ENCODE measurements at places on chromosomes 4 and X.

- no peak for DNase-seq
Measured at GRCh38 chr4:99200138-99200537, 18.9 kb downstream of the ADH6 start.

GRCh38 chrX:148979786-148980185 is 479.4 kb downstream of the AFF2 start:
- no peak for DNase-seq

GRCh38 chr4:39706334-39706733 is 8.4 kb downstream of the UBE2K start:
- DNase-seq, result no peak

DNA sequence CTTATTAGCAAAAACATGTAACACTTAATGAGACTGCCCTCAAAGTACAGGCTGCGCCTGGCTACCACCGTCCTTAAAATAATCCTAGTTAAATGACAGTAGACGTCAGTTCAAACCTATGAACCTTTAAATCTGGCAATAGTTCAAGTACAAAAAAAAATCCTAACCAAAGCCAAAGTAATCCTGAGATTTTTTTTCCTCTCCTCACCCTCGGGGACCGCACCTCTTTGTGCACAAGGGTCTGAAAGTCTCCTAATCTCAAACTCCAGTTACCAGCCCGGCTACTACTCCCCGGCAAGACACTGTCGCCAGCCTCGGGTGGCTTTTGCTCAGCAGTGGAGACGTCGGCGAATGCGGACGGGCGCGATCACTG is 439 bp downstream of the SEC31A start:
- no peak for DNase-seq

GRCh38 chr4:2387218-2387617 is 31.2 kb downstream of the ZFYVE28 start:
- DNase-seq, result no peak

DNA sequence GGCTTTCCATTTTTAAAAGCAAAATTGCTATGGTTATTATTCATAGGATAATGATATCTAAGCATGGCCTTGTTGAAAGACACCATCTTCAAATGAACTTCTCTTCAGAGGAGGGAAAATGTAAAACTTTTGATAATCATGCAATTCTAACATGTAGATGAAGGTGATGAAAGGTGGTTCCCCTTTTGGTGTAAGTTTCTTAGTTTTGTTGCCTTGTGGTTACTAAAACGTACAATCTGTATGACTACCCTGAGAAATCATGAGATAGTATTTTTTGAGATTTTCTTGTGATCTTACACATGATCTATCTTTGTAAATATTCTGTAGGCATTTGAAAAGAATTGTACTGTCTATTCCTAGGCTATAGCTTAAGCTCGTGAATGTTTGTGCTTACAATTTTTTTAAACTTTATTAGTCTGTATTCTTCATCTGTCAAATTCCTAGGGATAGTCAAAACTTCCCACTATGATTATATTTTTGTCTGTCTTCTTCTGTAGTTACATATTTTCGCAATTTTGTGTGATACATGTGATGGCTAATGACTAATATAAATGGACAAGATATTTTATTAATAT is 47.5 kb downstream of the PTPN13 start:
- no peak for DNase-seq

- no peak for DNase-seq
Measured at GRCh38 chrX:13270360-13270759, 49.5 kb downstream of the ATXN3L start.

DNA sequence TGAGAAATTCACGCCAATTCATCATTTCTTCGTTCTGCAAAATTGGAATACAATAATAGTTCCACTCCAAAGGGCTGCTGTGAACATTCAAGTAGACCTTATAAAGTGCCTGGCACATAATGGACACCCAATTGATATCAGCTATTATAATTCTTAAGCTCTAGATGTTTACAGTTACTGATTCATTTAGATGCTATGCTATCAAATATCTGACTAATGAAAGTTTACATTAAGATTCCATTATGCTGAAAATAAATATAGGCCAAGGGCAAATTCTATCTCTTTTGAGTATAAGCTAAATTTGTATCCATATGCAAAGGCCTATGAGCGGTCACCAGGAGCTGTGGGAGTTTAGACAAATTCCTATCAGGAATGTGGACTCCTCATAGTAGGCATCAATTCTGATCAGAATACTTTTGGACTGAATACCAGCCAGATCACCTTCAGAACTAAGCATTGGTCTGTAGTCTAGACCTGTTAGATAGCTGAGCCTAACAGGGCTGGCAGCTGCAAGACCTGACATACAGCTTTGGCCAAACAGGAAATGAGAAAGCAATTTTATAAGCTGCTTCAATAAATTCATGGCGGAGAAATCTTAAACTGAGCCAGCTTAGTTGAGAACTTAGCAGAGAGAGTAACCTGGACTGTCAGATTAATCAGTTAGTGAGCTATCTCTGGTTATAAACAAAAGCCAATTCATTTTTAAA is 384.3 kb upstream of the ACTRT1 start:
- DNase-seq, result no peak

DNA sequence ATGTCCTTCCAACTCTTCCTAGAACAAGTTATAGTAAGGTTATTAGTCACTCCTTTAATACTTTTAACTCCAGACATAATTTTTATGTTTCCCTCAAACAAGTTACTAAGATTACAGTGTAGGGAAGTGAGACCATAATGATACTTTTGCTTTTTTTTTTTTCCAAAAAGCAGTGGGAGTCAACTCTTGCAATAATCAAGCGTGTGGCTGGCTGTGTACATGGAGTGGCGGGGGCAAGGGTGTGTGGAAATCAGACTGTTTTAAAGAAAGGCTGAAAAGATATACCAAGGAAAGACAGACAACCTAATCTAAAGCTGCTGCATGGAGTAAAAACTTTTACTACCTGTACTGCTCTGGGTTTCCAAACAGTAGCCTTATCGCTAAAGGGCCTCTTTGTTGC is 4.1 kb downstream of the NOA1 start:
- no peak for DNase-seq

DNA sequence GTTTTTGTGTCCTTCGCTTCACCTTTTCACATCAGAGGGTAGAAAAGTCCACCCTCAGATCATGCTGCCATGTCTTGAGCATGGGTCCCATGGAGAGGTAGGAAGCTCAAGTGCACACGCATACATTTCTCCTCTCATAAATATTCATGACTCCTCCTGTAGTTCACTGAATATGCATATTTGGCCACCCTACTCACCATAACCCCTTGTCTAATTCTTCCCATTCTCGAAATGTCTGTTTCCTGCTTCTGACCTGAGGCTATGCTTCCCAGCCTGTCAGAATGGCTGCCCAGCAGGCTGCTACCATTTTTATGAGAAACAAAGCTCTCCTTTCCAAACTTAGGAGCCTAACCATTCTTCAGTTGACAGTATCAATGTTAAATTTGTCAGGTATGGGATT is 86.5 kb downstream of the ADRA2C start:
- no peak for DNase-seq

- peak; percentile 69 for DNase-seq
Measured at GRCh38 chr4:120065974-120066516, 603 bp downstream of the MAD2L1 start.

DNA sequence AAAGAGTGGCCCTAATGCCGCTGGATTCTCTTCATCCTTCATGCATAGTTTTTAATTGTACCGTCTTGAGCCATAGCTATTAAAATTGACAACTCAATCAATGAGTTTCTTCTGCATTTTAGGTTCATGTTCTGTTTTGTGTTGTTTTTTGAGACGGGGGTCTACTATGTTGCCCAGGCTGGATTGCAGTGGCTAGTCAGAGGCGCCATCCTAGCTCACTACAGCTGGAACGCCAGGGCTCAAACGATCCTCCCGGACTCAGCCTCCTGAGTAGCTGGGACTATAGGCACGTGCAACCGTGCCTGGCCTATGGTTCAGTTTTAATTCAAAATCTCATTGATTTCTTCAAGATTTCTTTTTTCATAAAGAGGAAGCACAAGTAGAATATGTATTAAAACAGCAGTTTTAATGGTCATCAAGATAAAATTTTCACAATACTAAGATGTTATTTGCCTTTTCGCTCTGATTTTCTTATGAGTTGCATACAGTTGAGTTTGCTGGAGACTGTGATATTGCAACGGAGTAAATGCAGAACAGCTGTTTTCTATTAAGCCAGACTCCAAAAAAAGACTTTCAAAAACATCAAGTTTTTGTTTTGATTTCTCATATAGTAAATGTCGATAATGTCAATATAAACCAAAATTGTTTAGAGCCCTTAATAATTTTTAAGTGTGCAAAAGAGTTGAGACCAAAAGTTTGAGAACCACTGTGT is 1.1 kb upstream of the STX18 start:
- DNase-seq, result no peak

DNA sequence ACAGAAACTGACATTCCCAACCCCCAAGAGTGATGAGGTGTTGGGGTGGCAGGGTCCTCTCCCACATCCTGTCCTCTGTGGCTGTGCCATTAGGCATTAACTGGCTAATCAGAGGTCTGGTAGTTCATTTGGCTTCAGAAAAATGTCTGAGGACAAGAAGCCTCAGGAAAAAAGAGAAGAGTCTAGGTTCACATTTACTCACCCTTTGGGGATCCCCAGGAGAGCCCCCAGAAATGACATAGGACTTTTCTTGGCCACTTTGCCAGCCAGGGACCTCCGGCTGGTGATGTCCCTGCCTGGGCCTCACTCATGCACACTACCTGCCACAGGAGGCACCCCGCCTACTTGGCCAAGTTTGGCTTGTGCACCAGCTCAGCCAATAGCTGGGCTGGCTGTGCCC is 173.0 kb downstream of the RBM46 start:
- DNase-seq, result no peak

GRCh38 chrX:83419030-83419792 is 88.9 kb upstream of the POU3F4 start:
- DNase-seq, result no peak

DNA sequence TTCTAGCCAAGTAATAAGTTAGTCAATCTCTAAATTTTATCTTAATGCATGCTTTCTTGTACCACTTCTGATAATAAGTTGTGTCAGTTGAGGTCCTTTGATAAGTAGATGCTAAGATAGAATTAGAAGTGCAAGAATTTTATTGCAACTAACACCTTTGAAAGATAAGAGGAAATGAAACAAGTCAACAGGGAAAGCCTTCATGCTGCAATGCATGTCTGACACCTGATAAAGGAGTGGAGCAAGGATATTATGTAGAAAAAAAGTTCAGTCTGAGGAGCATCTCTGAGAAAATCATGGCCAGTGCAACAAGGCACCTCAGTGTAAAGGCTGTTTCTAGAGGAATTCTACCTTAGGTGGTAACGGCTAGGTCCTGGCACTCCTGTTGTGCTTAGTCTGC is 210.7 kb upstream of the PPP1R2C start:
- no peak for DNase-seq

DNA sequence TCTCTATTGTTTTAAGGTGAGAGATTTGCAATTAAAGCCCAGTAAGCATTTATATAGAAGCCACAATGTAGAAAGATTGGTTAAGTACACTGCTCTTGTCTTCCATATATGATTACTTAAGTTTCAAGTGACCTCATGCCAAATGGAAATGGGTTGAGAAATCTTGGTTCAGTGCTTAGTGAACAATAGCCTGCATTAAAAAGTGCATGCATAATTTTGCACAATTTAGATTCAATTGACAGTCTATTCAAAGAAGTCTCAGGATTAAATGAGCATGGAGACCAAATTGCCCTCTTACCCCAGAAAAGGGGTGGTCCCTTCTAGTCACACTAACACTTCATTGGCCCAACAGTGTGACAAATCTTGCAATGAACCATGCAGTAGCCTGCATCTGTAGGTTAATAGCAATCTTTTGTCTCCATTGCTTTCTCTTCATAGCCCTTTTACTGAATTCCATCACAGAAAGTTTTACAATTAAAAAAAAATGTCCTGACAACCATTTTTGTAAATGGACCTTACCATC is 93.6 kb downstream of the HHIP start:
- DNase-seq, result no peak

DNA sequence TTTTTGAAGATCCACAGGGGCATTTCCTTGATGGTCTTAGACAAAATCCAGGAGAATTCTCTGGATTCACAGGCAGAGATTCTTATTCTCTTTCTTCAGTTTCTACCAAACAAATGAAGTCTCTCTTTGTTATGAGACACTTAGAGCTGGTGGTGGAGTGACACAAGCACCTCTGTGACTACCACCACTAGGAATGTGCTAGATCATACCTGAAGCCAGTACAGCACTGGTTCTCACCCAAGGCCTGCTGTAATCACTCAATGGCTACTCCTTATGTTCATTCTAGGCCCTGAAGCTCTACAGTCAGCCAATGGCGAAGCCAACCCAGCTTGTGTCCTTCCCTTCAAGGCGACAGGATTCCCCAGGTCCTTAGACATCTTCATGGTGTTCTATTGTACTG is 482.3 kb downstream of the TRAM1L1 start:
- DNase-seq, result no peak

DNA sequence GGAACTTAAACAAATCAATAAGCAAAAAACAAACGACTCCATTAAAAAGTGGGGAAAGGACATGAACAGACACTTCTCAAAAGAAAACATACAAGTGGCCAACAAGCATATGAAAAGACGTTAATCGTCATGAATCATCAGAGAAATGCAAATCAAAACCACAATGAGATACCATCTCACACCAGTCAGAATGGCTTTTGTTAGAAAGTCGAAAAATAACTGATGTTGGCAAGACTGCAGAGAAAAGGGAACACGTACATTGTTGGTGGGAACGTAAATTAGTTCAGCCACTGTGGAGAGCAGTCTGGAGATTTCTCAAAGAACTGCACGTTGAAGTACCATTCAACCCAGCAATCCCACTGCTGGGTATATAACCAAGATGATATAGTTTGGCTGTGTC is 23.7 kb downstream of the NEUROG2 start:
- no peak for DNase-seq

- DNase-seq, result no peak
Measured at GRCh38 chr4:129545599-129546278, 449.8 kb downstream of the C4orf33 start.

GRCh38 chrX:70293621-70294020 is 3.7 kb downstream of the KIF4A start:
- DNase-seq, result no peak

GRCh38 chr4:127648061-127648460 is 15.3 kb downstream of the INTU start:
- no peak for DNase-seq

DNA sequence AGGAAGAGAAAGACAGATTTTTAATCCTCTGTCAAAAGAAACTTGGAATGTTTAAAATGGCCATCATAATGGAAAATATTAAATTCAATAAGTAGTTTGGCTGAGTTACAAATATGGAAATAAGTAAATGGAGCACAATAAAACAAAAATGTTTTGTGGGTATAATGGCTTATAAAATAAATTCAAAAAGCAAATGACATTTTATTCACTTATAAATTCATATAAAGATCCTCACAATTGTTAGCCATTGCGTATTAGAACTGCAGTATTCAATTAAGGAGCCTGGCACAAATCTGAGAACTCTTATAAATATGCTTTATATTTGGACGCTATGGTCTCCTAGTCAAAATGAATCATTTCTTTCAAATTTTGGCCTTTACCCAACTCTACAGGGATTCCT is 339.0 kb upstream of the PABPC4L start:
- no peak for DNase-seq

GRCh38 chrX:139196890-139197289 is 333.6 kb upstream of the F9 start:
- DNase-seq, result no peak
